ENCODE measurements at places on chromosomes 7 and 10.

GRCh38 chr7:3568516-3568915 is 267.5 kb downstream of the SDK1 start:
- DNase-seq: no peak

- DNase-seq: no peak
Observed at GRCh38 chr10:113337142-113337541, 215.7 kb upstream of the HABP2 start.

- DNase-seq: no peak
Observed at GRCh38 chr10:44066527-44067255, 318.2 kb downstream of the CXCL12 start.

DNA sequence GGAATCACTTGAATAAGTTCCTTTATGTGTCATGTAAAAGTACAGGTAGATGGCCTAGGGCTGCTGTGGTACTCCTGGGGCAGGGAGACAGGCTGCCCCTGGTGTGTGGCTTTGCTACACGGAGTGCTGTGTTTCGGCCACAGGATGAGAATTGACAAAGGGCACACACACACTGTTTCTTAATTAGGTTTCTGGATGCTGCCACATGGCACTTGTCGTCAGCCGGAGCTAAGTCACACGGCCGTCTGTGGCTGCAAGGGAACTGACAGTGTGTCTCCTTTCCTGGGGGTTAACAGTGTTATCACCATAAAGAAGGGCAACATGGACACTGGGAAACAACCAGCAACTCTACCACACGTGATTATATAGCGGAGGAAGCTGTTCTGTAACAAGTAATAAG is 55.7 kb upstream of the CREB5 start:
- DNase-seq: no peak

DNA sequence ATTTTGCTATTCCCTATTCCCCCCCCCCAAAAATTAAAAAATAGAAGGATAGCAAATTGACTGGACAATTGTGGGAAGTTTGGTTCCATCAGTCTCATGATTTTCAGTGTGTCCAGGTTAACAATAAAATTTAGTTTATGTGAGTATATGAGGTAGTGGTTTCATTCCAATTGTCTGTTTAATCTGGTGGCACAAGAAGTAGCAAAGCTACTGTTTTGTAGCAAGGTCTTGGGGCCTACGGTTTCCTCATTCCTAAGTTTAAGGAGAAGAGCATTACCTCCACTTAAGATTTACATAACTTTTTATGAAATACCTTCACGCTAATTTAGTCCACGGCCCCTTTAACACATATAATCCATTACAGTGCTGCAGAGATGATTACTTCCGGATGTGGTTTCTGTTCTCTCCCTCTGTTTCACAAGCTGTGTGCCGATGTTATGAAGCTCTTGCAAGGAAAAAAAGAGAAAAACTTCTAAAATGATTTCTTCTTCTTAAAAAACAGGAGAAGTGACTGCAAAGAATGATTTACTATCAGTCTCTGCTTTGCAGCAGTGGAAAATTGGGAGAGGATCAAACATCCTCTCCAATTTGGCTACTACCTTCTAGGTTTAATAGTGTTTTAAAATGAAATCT is 32.7 kb upstream of the NPVF start:
- no peak for DNase-seq

GRCh38 chr10:113689057-113689456 is 9.3 kb downstream of the CASP7 start:
- no peak for DNase-seq

All from lung microvascular endothelial cell (primary cell).